ENCODE measurements at places on chromosomes 7 and 10.

- DNase-seq, result no peak
Measured at GRCh38 chr7:19982841-19983835, 209.7 kb upstream of the TMEM196 start.

DNA sequence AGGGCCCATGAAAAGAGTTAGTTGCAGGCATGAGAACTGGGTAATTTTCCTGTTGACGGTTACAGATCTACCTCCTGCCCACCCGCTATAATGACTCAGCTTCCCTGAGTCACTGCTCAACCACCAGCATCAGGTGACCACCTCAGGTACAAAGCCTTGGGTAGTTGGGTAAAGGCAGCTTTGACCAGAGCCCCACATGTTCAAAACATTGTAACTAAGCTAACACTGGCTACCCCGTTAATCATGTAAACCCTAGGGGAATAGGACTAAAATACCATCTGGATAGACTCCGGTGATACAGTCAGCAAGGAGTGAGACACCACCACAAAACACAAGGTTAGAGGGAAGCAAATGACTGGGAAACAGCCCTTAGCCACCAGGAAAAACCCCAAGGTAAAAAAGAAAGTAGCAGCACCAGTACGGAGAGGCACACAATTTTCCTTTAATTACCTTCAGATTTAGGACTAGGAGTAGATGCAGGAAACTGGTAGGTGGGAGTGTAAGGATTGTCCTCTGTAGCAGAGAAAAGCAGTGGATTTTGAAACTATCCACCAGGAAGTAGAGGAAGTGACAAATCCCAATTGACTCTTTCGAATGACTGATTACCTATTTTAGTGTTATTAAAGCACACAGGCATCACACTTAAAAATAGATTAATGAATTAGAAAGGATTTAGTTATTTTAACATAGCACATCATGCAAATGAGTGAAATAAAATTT lies 103.5 kb upstream of the PDLIM1 start:
- DNase-seq, result no peak

DNA sequence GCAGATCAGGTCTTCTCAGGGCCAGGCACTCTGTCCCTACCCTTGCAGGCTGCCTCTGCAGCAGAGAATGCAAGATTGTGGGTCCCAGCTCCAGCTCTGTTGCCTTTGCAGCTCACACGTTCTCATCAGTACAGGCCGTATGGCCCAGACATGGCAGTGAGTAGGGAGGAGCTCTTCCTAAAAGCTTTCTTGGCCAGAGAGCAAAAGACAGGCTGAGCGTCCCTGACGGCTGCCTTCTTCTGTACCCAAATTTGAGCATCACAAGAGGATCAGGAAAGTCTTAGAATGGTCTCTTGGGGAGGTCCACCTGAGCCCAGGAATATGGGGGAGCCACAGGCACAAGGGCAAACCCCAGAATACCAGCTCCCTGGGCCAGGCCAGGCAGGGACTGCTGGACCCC lies 266.3 kb upstream of the ZMIZ1 start:
- no peak for DNase-seq

- DNase-seq, result no peak
Measured at GRCh38 chr10:47401874-47402640, 18.0 kb upstream of the ZNF488 start.

GRCh38 chr7:40310258-40310657 lies 175.5 kb downstream of the SUGCT start:
- no peak for DNase-seq

GRCh38 chr10:77293773-77294172 lies 343.8 kb downstream of the KCNMA1 start:
- no peak for DNase-seq

Measured in GM04503 (cell line).